ENCODE measurements at places on chromosomes 7 and 10.

GRCh38 chr10:127198721-127199120 lies 2.3 kb upstream of the INSYN2A start:
- DNase-seq, result no peak

GRCh38 chr7:143385891-143386781 lies 5.0 kb downstream of the ZYX start:
- DNase-seq, result no peak

DNA sequence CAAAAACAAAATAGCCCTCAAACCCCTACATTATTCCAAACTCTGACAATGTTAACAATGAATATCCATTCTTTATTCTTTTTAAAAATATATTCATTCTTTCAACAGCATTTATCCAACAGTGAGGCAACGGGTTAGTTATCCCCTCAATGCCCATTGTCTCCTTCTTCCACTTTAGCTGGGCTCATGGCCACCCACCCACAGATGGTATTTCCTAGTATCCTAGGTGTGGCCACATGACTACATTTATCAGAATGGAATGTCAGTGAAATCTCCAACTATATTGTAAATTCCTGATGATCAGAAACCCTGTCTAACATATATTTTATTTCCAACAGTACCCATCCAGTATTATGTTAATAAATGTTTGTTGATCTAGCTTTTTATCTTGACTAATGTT lies 13.6 kb downstream of the HOXA1 start:
- no peak for DNase-seq

DNA sequence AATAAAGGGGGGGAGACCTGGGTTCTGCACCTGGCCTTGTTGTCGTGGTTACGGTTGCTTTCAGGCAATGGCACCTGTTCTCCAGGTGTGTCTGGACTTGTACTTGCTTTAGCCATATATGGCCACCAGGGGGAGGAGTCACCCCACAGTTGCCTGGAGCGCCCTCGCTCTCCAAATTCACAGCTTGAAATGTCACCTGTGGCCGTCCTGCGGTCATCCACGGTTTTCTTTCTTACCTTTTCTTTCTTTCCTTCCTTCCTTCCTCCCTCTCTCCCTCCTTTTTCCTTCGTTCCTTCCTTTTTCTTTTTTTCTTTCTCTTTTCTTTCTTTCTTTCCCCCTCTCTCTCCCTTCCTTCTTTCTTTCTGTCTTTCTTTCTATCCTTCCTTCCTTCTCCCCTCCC lies 157.2 kb upstream of the ZNF92 start:
- peak; percentile 71 for DNase-seq

DNA sequence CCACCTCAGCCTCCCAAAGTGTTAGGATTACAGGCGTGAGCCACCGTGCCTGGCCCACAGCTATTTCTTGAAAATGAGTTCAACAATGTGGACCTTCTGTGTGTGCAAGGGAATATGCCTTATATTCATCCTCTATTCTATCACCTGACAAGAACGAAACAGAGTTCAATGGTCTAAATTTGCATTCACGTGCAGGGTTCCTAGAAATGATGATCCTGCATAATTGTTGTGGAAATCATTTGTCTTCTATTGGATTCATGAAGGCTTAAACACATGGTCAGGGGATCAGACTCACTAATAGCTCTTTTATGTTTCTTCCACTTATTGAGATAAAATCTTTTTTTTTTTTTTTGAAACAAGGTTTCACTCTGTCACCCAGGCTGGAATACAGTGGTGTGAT lies 23.7 kb downstream of the PAPSS2 start:
- DNase-seq, result no peak

- DNase-seq, result no peak
Observed at GRCh38 chr7:148723846-148724245, 25.1 kb downstream of the CUL1 start.

DNA sequence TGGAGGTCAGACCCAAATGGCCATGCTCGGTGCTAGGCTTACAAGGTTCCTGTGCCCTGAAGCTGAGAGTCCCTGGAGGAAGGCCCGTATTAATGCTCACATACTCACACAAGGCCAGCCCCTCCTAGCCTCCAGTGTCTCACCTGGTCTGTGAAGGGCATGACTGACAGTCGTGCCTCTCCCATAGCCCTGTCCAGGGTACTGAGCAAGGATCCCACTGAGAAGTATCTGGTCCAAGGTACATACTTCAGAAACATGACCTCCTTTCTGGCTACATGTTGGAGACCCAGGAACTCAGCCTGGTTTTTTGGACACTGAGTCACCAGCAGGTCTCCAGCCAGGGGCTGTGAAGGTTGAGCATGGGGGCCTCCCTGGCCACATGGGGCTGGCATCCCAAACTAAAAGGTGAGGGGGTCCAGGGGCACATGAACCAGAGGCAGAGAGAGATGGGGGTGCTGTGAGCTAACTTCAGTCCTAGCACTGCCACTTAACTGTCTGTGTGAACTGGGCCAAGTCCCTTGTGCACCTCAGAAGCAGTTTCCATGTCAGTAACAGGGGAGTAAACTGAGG lies 17.6 kb upstream of the RASGEF1A start:
- no peak for DNase-seq

GRCh38 chr7:159046300-159046699 lies 98.4 kb downstream of the VIPR2 start:
- no peak for DNase-seq

DNA sequence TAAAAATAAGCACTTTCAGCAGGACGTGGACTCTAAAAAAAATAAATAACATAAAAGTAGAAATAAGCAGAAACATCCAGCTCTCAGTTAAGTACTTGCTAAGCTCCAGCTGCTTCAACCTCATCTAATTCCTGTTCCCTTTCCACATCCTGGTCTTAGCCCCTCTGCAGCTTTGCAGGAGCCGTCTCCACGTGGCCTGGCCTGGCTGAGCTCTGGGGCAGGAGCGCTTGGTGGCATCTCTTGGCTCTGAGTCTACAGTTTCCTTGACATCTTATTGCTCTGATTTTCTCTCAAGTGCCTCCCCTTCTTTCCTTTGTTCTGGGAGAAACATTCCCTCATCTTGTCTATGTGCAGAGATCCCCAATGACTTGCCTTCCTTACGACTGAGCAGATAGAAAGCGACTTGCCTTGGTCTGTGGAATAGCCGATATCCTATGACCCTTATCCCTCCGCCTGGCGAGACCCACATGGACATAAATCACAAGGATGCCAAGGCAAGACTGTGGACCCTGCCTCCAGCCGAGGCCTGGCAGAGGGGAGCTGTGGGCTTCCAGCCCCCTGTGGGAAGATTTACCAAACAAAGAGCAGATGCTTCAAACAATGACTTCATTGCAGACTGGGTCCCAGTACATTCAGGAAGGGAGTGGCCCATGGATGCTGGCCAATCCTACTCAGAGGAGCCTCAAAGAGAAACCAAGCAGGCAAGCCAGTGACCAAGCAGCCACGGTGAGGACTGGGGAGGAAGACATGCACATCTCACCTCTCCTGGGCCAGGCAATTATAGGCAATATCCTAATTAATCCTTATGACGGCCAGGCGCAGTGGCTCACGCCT lies 61.9 kb downstream of the SPOCK2 start:
- no peak for DNase-seq

DNA sequence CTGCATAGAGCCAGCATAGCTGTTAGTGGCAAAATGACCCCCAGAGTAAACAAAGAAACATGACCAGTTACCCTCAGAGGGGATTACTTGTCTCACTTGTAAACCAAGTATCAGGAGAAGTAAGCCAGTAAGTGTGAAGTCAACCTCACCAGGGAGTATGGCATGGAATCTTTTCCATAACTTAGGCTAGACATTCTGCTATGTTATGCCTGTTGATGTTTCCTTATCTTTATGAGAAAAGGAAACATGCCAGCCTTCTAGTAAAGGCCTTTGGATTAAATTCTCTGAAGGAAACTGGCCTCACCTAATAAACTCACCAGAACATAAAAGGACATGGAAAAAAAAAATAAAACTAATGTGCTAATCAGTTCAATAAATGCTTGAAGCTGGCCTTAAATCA lies 87.7 kb downstream of the SEM1 start:
- DNase-seq, result no peak

DNA sequence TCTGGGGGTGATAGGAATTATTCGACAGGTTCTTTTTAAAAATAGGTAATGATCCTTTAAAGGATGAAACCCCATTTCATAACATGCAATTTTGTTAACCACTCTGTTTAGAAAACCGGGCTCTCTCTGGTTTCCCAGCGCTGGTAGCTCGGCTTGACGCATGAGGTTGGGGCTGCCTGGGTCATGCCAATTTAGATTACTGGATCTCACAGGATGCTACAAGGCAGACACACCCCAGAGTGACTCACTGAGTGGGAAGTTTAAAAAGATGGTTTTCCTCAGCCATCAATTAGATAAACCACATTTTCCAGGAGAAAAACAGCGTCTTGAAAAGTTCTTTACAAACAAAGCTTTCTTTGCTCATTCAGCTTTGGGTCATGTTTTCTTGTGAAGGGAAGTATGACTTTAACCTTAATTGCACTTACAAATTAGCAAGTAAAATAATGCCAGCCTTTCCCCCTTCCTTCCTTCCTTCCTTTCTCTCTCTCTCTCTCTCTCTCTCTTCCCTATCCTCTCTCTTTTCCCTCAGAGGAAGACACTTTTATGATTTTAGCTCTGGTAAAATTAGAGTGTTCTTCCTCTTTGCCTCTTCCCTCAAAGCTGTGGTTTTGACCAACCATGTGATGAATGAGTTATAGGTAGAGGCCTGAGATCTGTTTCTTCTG lies 99.8 kb downstream of the EPDR1 start:
- DNase-seq, result no peak

DNA sequence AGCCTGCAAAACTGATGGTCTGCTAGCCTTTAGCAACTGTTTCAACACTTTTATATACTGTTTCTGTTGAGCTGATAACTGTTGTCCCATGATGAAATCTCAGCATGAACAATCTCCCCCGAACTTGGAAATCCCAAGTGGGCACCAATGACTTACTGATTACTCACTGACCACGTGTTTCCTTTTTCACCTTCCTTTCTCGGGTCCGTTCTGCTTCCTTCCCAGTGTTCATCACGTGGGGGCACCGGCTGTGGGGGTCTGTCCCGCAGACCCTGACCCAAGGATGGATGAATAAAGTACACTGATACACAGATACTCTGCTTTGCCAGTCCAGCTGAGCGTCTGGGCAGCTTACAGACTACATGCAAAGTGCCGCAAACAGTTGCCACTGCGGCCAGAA lies 39.0 kb upstream of the RASGEF1A start:
- DNase-seq, result no peak

- no peak for DNase-seq
Observed at GRCh38 chr10:26969145-26969926, 108.6 kb upstream of the ABI1 start.

DNA sequence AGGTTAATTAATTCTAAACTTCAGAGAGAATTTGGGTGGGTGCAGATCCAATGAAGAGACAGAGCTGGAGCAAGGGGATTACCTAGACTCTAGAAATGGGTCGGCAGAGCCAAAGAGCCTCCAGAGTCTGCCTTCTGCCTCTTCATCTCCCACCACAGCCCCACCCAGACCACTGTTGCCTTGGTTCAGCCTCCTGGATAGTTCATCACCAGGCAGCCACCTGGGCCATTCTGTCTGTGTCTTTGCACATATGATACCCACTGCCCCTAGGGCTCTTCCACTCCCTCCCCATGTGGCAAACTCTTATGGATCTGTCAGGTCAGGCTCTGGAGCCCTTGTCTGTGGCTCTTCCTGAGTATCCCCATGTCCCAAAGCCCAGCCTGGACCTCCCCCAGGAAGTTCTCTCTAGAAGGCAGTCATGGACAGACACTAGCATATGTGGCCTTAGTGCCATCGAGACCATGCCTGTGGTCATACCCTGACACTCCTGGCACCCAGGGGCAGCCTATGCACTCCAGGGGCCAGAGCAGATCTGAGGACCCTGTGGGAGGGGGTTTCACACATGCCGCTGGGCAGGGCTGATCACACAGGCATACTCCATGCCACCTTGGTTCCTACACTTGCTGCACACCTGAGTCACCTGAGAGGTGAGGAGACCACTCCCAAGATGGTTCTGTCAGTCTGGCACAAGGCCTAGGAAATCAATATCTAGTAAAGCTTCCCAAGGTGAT lies 41.6 kb downstream of the FRMPD2 start:
- DNase-seq, result no peak

DNA sequence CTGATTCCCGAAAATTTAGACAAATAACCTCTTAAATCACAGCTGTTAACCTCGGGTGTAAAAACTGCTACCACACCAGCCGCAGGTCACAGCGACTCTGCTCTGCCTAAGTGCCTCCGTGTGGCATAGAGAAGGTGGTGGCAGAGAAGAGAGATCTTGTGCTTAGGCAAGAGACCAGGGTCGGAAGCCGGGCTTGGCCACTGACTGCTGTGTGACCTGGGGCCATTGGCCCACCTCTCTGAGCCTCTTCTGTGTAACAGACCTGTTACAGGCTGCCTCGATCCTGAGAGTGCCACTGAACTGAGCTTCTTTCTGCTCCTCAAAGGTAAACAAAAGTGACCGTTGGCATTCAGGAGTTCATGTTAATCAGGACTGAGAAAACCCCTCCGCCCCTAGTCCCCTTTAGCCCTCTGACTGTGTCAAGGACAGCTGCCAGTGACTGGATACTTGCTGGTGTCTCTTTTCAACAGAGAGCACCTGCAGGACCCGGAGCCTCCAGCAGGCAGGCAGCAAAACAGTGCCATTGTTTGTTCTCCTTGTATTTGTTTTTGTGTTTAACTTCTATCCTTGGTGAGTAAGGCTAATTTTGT lies 36.5 kb downstream of the ZMIZ1 start:
- no peak for DNase-seq

- peak; percentile 77 for DNase-seq
Observed at GRCh38 chr7:11665357-11665756, 166.6 kb downstream of the THSD7A start.

GRCh38 chr10:78953113-78953798 lies 115.5 kb upstream of the ZMIZ1 start:
- no peak for DNase-seq

DNA sequence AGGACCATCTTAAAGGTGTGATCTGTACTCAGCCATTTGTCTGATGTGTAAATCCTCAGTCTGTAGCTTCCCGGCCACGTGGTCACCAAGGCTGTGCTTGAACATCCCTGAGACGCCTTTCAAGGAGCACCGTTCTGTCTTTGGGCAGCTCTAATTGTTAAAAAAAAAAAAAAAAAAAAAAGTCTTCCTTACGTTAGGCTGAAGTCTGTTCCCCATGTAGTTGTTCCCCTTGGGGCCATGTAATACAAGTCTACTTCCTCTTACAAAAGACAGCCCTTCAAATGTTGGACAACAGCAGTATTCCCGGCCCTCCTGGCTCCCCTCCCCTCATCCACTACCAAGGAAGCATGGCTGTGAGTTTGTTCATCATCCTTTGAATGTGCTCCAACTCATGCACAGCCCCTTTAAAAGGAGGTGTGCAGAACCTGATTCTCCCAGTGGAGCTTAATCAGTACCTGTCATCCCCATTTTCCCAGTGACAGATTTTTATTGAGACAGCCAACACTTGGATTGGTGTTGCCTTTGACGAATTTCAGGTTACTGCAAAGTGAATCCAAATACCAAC lies 392.2 kb upstream of the GALNT17 start:
- DNase-seq, result no peak

DNA sequence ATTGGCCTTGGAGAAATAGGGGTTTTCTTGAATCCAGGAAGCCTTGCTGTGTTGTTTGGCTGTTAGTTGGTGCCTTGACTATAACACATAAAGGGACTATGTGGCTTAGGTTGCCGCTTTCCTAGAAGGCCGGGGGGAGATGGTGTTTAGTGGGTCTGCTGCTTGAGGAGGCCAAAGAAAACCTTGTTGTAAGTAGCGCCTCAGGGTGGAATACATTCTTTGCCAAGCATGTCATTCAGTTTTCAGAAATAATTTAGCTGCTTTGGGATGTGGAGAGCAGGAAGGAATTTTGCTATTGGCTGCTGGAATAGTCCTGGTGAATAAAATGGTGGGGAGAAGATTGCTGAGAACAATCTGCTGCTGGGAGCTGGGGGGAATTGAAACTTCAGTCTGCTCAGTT lies 132.9 kb upstream of the WNT16 start:
- no peak for DNase-seq

Measured in NCI-H1436 (cell line).